ENCODE measurements at places on chromosomes 2 and 18.

GRCh38 chr2:135829378-135830135 lies 7.4 kb downstream of the LCT start:
- no peak for DNase-seq

GRCh38 chr18:61727241-61728193 lies 165.3 kb downstream of the RNF152 start:
- DNase-seq, result peak; percentile 74

DNA sequence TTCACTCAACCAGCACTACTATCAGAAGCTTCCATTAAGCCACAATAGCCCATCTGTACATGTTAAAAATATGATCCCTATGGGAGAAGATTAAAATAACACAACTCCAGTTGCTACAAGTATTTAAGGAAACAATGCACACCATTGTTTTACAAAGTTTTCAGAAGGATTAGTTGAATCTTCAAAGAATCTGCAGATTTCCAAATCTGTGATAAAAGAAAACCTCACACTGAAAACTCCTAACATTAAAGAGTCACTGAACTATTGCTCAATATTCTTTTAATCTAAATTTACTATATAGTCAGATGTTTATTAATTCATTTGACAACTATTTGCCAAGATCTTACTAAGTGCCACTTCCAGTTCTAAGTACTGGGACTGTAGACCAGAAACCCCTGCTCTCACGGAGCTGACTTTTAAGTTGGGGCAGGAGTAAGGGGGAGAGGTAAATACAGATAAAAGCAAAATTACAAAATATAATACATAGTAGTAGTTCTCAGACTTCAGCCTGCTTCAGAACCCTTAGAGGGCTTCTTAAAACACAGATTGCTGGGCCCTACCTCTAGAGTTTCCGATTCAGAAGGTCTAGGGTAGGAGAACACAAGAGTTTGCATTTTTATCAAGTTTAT lies 94.4 kb downstream of the STK39 start:
- no peak for DNase-seq

DNA sequence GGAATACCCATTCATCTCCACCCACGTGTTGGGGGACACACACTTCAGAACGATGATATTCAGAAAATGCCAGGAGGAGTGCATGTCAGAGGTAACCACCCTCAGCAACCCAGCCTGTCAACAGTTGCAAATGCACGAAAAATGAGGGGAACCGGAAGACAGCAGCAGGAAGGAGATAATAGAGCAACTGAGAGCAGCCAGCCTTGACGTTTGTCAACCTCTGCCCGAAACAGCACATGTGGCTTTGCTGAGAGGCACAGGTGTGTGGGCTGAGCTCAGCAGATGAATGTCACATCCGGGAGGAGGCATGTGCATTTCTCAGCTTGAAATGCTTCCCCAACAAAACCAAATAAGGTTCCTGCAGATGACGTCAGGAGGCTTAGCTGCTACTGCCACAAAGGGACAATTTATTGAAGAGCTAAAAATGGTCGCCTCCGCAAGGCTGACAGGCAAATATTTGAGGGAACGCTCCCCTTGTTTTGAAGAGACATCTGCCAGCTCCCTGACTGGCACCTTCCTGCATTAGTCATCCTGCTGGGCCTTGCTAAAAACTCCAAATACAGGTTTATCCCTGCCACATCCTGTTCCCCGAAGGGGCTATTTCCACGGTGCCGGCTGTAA lies 419.0 kb downstream of the NBAS start:
- DNase-seq, result peak; percentile 13

GRCh38 chr2:196244966-196245365 lies 73.6 kb upstream of the STK17B start:
- DNase-seq, result no peak

DNA sequence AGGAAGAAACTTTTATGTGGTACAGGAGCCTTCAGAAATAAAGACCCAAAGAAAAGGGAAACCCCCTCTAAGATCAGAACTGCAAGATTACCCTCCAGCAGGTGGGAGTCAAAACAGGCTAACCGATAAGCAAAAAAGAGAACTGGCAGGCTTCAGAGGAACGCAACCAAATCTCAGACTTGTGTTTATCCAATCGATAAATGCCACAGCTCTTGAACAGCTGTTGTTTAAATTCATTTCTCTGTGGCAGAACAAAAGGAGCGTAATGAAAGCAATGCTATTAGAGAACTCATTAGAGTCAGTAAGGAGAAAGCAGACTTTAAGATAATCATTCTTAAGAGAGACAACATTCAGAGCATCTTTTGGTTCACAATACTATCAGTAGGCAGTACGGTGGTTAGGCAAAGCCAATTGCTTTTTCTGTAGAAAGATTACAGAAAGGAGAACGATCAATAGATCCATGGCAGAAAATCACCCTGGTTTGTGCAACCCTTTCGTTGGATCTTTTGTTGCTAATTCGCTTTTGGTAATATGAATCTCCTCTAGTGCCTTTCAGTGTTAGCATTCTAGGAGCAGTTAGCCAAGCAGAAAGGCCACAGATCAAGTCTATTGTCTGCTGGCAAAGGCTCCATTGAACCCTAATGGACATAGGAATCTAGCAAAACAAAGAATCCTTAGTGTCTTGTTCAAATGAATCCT lies 476.4 kb upstream of the CHST9 start:
- no peak for DNase-seq
